ENCODE measurements at places on chromosomes 2 and 18.
A peak's percentile ranks its signal among the peaks of the same experiment; 100 is the strongest.

DNA sequence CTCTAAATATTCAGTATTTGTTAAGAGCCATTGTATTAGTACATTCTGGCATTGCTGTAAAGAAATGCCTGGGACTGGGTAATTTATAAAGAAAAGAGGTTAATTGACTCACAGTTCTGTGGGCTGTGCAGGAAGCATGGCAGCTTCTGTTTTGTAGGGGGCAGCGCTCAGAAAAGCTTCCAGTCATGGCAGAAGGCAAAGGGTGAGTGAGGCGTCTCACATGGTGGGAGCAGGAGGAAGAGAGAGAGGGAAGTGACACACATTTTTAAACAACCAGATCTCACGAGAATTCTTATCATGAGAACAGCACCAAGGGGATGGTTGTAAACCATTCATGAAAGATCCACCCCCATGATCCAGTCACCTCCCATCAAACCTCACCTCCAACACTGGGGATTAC, 13.8 kb upstream of the CCDC102B start:
- no peak for DNase-seq

GRCh38 chr18:45386041-45386655, 229.1 kb upstream of the SLC14A2 start:
- DNase-seq, result peak; percentile 45

DNA sequence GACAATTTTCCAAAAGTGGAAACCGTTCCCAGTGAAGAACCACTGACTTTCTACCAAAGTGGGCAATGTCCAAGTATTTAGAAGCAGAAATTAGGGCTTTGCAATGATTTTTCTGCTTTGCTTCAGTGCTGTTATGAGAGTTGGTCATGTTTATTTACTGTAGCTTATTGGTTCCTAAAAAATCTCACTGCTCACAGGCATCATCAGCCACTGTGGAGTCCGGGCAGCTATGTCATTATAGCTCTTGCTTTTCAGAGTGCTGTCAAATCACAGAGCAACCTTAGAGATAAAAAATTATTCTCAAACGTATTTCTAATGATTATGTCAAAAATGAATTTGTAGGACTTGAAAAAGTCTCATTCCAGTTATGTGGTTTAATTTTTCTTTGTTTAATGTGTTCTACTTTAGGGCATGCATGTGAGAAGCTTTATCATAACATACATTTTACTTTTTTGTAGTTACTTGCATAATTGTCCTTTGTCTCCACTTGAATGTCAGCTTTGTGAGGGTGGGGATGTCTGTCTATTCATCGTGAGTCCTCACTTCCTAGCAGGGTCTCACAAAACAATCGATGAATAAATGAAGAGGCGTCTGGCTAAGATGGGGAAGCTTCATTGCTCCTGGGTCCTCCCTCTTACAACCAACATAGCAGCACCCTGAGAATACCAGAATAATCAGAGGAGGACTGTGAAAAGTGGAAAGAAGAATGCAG, 117.6 kb downstream of the TPGS2 start:
- DNase-seq, result no peak

DNA sequence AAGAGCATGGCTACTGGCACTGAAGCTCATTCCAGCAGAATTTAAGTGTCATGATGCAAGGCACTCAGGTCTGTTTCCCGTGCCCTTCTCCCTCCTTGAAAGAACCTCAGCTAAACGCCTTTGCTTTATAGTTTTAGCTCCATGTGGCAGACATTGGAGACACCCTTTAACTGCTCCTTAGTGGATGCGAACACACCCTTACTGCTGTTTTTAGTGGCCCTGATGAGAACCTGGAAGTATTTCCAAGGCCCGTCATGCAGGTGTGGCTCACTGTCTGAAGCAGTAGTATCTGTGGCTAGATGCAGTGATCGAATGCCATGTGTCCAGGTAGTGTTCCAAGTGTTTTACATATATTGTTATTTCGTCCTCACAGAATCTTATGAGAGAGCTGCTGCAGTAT, 28.3 kb downstream of the KIF5C start:
- DNase-seq, result no peak

GRCh38 chr2:17804358-17804757, 11.9 kb upstream of the MSGN1 start:
- DNase-seq, result no peak
